Dorsolateral prefrontal cortex (tissue), 122 donors: ENCODE measurements at places on chromosomes 2 and 18.
A peak's percentile ranks its signal among the peaks of the same experiment; 100 is the strongest.

DNA sequence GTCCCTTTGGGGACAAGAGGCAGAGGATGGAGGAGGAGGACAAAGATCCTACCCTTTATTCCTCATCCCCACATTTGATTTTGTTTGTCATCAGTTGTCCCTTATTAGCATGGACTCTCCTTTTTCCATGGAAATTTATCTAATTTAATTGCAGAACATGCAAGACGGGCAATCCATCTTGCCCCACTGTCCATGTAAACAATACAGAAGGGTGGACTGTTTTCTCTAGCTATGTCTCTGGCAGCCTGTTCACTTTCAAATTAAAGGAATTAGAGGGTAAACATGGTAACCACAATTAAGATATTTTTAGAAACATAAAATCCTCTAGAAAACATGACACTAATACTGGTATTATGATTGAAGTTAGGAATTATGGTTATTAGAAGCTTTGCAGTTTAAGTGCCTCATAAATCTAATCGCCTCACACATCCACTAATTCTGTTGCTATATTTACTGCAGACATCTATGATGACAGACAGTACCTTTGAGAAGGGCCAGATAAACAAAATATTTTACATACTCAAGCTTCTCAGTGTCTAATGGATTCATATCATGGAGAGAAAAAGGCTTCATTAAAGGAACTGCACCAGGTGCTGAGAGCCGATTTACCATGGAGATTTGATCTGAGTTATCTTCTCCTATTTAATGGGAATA, 215.5 kb downstream of the LNPK start:
- DNase-seq, result no peak

DNA sequence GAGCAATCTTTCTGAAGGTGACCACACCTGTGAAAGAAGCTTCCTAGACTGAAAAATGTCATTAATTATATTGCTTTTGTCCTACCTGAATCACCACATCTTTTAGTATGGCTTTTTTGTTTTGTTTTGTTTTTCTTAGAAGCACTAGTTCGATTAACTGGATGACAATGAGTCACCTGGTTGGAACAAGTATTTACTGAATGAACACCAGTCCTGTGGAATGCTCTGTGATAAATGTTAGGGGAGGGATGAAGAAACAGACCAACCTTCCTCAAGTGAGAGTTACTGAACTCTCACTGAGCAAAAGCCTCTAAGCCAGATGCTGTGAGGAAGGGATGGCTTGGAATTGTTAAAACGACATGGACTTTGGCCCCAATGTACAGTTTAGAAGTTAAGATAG, 26.8 kb upstream of the DCC start:
- no peak for DNase-seq

GRCh38 chr2:84919885-84920580, 14.6 kb downstream of the TMSB10 start:
- DNase-seq, result peak; percentile 61

DNA sequence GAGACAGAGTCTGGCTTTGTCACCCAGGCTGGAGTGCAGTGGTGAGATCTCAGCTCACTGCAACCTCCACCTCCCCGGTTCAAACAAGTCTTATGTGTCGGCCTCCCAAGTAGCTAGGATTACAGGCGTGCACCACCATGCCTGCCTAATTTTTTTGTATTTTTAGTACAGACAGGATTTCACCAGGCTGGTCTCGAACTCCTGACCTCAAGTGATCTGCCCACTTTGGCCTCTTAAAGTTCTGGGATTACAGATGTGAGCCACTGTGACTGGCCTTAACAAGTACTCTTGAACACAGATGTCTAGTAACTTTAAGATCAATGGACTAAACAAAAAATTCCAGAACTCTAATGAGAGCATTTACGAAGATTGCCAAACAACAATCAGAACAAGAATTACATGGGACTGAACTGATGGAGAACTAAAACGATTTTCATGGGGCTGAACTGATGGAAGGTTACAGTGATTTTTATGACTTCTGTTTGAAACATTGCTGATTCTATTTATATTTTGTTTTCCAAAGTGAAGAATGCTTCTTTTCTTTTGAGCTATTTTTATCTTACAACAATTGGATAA, 46.5 kb upstream of the ST3GAL5 start:
- DNase-seq, result no peak

GRCh38 chr2:125037135-125037653, 1012.1 kb downstream of the CNTNAP5 start:
- DNase-seq, result no peak

DNA sequence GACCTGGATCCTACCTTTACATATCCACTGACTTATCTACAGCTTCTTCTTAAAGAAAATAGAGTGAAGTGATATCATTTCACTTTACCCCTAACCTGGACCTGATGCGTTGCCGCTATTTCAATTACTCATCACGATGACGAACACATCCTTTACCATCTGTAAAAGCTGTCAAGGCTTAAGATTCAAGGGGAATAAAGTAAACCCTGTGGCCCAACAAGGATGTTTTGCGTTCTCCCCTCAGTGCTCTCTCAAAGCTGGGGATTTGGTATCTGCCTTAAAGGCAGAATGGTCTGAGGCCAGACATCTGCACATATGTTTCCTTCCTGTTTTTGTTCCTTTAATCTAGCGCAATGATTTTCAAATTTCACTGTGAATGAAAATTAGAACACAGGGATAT, 100.1 kb upstream of the KLF7 start:
- DNase-seq, result no peak

DNA sequence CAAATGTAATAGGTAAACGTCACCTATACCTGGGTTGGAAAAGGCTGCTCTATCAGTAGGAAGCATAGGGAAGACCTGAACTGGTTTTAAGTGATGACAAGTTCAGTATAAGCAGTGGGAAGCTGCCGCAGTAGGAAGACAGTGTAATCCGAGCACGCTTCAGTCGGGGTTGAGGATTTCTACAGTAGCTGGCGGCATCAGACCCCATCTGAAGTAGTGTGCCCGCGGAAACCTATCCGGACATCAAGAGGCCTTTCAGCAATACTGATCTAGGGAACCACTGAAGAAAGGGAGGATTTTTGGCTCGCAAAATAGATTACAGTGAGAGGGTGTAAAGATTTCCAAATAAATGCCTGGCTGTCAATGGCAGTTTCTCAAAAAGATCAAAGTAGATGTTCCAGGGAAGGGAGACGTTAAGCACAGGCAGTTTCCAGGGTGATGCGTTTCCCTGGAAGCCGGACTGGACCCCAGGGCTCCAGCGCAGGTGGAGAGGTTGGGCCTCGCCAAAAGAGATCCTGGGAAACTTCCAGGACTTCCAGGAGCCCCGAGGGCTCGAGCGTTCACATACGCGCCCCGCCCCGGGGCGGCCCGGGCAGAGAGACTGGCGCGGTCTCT, 5.3 kb downstream of the LOXL3 start:
- DNase-seq, result no peak

GRCh38 chr2:7060631-7061449, 143.6 kb downstream of the RNF144A start:
- no peak for DNase-seq

DNA sequence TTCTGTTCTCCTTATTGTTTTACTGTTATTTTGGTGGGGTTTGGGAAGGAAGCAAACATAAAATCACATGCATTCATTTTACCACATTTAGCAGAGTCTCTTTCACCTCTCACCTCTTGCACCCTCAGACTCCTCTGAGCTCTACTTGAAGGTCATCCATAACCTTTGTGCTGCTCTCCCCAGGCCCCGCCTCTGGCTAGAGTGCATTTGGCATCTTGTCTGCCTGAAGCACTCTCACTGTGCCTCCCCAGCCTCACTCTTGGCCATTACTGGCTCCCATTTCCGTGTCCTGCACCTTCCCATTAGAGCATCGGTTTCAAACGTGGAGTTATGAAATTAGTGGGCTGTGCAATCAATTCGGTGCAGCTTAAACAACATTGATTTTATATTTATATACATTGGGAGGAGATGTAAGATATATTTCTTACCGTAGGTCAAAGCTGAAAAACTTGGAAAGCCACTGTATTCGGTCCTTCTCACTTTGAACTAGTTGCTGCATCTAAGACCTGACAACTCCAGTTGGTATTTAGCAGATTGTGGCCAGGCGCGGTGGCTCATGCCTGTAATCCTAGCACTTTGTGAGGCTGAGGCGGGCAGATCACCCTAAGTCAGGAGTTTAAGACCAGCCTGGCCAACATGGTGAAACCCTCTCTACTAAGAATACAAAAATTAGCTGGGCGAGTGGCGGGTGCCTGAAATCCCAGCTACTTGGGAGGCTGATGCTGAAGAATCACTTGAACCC, 6.9 kb upstream of the ZFAND2B start:
- DNase-seq, result no peak

GRCh38 chr18:45165871-45166270, 449.4 kb upstream of the SLC14A2 start:
- DNase-seq, result no peak

DNA sequence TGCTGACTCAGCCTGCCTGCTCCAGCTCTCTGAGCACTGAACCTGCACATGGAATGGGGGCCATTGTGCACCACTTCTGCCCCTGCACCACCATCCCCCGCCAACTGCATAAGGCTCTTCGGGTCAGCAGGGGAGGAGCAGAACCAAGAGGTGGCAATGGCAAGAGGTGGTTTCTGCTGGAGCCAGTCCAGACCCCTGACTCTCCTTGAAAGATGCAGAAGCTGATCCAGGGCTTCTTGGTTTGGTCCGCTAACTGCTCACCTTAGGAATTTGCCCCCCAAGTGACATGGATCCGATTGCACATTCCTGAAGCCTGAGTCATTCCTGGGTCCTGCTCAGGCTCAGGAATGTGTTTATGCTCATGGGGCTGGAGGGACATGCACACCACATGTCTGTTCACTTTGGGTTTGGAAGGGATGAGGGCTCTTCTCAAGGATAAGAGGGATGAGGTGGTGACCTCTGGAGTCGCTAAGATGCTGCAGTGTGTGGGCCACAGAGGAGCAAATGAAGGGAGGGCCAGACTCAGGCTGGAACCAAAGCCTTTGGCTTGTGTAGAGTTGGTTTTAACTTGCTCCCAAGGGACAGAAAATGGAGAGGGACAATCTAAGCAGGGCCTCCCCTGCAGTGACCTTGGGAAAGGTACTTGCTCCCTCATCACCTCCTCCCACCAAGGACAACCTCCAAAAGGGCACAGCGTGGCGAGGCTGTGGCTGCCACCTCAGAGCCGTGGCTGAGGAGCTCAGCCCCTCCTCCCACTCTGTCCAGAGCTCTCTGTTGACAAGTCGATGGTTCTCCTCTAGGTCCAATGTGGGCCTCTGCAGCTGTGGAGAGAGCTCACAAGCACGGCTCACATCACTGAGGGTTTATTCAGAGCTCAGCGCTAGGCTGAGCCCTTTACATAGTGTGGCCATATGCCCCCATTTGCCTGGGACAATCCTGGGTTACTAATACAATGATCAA, 66.2 kb downstream of the HS1BP3 start:
- peak; percentile 78 for DNase-seq

GRCh38 chr2:71878626-71879508, 268.8 kb downstream of the CYP26B1 start:
- DNase-seq, result no peak

GRCh38 chr18:64245126-64245861, 96.4 kb upstream of the LINC00305 start:
- DNase-seq, result no peak
